ENCODE measurements at places on chromosomes 11 and 22.

DNA sequence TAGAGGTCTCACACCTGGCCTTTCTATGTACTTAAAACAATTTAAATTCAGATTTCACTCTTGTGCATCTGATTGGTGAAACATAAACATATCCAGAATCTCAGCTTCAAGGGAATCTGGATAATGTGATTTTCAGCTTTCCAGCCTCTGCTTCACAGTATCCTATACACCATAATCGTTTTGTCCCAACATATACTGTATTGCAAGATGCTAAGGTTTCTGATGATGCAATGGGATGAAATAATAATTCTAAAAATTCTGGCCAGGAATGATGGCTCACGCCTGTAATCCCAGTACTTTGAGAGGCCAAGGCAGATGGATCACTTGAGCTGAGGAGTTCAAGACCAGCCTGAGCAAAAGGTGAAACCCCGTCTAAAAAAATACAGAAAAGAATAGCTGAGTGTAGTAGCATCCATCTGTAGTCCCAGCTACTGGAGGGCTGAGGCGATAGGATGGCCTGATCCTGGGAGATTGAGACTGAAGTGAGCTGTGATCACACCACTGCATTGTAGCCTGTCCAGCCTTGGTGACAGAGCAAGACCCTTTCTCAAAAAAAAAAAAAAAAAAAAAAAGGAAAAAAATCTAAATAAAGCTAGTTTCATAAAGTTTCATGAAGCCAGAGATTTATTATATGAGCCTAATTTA is 41.0 kb upstream of the CTSC start:
- no peak for DNase-seq

- DNase-seq: no peak
Observed at GRCh38 chr11:95641495-95641894, 148.1 kb downstream of the FAM76B start.

DNA sequence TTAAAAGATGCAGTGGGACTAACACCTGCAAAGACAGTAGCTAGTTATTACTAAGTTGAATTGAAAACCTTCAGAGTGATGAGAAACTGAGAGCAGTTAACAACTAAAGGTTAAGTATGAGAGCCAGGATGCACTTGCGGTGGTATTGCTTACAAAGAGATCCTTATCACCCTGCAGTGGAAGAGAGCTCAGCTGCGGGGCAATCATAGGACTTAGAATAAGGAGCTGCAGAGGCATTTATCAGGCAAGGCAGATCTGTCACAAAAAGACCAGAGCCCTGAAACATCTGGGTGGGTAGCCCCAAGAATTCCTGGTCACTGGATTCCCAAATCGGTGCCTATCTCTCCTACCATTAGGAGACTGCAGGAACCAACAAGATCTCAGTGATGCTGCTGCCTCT is 34.3 kb upstream of the CFAP300 start:
- no peak for DNase-seq

- DNase-seq: no peak
Observed at GRCh38 chr22:30605449-30606110, 1.4 kb upstream of the TCN2 start.

DNA sequence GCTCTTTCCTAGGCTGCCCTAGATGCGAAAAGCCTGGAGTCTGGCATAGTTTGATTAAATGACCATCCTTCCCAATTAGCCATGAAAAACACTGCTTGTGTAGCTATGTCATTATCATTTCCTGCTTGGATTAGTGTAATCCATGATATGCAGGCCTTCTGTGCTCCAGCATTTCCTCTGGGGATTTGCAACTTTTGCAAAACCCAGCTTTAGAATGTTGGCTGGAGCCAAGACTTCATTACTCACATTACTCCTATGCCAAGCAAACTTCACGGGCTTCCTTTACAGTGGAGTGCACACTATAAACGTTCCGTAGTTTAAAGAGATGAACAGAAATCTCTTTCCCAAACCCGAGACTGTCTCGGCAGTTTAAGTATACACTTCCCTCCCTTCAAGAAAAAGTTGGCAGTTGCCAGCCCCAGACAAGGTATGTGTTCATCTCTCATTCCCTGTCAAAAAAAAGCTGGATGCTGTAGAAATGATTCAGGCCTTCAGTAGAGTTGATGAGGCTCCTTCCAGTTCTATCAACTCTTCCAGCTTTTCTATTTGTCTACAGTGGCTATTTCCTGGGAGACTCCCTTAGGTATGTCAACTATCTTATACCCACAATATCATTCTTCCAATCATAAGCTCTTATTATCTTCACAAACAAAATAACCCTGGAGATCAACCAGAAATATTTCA is 180.0 kb downstream of the MAML2 start:
- DNase-seq: no peak

- DNase-seq: no peak
Observed at GRCh38 chr11:128684549-128685401, 9.1 kb upstream of the FLI1 start.

DNA sequence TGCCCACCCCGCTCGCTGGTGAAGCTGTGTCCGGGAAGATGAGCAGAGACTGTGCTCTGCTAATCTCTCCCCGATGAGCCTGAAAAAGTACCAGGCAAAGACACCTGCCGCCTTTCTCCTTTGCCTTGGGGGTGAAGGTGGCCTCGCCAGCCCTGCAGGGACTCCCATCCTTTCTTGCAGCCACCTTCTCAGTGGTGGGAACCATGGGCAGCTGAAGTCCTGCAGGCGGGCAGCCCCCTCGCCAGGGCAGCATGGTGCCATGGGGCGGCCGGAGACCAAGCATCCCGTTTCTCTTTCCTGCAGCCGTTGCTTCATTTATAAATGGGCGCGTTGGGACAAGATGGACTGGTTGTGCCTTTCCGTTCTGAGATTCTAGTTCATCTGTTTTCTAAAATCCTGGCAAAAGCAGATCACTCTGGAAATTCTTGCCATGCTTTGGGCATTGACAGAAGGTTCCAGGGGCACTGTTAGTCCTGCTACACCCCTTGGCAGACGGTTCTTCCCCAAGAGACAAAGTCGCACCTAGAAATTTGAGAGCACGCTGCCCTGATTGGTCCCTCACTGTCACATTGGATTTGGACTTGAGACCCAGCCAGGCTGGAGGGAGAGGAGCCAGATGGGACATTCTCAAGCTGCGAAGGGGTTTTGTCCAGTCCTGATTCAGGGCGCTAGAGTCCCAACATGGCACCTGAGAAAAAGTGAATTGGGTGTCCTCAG is 7.5 kb downstream of the CTTN start:
- no peak for DNase-seq

- DNase-seq: no peak
Observed at GRCh38 chr11:111913031-111913861, 712 bp downstream of the HSPB2 start.

- no peak for DNase-seq
Observed at GRCh38 chr11:1840780-1841480, 2.1 kb downstream of the TNNI2 start.

DNA sequence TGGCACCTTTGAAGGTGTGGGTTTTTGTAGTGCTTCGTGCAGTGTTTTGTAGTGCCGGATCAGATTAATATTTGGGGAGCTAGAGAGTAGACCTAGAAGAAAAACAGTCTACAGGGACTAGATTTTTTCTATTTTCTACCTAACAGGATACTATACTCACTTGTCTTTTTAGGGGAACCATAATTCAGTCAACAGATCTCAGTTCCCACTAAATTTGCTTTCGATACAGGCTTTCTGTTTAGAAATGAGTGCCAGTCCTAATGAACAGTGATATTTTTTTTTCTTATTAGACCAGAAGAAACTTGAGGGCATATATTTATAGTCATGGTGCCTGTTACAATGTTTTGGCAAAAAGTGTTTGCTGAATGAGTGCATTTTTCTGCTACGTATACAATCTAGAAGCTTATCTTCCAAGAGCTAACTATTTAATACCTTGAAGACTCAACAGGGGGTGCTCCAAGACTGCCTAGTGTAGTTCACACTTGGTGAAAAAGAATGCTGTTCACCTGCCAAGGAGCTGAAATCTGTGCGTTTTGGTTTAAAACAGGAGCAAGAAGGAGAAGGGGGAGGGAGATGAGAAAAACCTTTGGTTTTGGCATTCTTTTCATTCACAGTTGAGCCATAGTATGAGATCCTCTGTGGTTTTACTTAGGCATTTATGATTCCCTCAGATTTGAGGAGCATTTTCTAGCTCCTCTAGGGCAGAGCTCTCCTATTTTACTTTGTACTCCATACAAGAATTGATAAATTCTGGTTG is 44.9 kb upstream of the VSTM5 start:
- DNase-seq: peak; percentile 51

- DNase-seq: no peak
Observed at GRCh38 chr22:43449205-43449830, 37.5 kb downstream of the MPPED1 start.

DNA sequence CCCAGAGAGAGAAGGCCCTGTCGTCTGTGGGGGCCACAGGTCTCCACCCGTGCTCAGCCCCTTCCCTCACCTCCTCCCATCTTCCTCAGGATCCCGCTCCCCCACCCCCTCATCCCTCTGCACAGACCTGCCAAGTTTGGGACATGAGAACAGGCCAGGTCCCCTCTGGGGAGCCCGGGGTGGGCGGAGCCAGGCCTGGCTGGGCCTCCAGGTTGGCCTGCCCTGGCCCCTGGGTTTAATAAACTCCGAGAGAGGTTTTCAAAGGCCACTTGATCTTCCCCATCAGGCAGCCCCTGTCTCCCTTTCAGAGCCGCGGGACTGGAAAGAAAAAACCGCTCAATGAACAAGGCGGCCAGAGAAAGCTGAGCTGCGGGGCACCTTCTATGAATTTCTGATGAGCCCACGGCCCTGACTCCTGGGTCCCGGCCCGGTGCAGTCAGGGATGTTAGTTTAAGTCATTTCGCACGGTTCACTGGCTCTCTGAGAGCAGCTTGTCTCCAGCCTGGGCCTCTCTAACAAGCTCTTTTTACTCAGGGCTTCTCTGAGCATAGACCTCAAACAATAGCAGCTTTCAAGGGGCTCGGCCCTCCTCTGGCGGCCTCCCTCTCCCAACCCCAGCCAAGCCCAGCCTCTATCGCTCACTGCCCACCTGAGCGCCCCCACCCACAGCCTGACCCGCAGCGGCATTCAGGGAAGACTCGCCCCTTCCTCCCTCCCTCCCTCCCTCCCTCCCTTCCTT is 64.8 kb downstream of the RPUSD4 start:
- DNase-seq: no peak

- DNase-seq: no peak
Observed at GRCh38 chr11:116093065-116093464, 588.9 kb upstream of the CADM1 start.

DNA sequence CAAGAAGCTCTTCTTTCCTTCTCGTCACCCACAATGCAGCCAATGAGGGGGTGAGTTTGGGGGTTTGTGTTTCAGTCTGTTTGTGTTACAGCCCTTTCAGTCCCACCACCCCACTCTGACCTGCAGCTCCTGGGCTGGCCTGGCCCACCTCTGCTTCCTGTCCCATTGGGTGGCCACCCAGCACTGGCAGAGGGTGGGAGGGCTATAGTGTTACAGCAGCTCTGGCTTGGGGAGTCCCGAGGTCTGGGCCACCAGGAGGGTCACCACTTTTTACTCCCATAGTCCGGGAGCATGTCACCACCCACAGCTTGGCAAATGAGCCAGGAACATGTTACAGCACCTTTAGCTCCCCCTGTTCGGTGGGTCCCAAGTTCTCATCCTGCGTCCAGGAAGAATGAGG is 1.7 kb upstream of the OR10S1 start:
- DNase-seq: no peak

- no peak for DNase-seq
Observed at GRCh38 chr11:65377036-65377435, 5.4 kb downstream of the SLC25A45 start.

DNA sequence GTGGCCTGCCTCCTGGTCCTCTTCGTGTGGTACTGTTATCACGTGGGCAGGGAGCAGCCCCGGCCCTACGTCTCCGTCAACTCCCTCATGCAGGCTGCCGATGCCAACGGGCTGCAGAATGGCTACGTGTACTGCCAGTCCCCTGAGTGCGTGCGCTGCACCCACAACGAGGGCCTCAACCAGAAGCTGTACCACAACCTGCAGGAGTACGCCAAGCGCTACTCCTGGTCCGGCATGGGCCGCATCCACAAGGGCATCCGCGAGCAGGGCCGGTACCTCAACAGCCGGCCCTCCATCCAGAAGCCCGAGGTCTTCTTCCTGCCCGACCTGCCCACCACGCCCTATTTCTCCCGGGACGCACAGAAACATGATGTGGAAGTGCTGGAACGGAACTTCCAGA is 4.7 kb downstream of the ASPHD2 start:
- no peak for DNase-seq

- no peak for DNase-seq
Observed at GRCh38 chr11:73236205-73236765, 18.2 kb downstream of the P2RY2 start.

DNA sequence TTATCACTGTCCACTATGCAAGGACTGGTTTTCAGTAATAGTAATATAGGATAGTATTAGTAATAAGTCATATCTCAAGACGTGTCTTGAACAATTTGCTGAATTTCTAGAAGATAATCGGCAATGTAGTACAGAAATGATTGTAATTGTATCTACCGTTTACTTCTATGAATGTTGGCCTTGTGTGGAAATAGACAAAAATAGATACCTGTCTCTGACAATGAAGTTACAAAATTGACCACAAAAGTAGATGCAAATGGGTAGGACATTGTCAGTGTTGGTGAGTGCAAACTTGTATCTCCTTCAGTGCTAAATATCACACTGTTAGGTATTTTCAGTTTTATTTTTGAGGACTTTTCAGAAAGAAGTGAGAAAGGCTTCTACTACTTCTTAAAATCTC is 43.1 kb downstream of the SVIP start:
- no peak for DNase-seq

DNA sequence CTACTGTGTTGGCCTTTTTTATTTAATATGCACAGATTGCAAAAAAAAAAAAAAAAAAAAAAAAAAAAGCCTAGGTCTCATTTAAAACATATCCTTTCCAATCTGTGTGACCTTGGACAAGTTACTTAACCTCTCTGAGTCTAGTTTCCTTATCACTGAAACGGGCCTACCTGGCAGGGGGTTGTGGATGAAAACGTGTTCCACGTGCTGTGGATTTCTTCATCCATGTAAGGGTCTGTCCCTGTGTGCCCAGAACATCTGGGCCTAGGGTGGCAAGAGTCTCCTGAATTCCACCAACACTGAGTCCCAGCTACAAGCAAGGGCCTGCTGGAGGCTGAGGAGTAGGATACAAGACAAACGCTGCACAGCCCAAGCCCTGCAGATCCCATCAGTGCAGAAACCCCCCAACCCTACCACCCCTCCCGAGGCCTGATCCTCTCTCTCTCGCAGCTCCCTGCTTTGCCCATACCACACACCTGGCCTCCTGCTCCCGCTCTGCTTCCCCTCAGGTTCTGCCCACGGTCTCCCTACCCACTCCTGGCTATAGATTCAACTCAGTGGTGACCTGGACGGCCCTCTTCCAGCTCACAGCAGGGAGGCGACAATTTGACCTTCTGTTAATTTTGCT is 4.7 kb upstream of the GNAZ start:
- DNase-seq: no peak

- DNase-seq: no peak
Observed at GRCh38 chr22:42342426-42343120, 72.1 kb upstream of the TCF20 start.

DNA sequence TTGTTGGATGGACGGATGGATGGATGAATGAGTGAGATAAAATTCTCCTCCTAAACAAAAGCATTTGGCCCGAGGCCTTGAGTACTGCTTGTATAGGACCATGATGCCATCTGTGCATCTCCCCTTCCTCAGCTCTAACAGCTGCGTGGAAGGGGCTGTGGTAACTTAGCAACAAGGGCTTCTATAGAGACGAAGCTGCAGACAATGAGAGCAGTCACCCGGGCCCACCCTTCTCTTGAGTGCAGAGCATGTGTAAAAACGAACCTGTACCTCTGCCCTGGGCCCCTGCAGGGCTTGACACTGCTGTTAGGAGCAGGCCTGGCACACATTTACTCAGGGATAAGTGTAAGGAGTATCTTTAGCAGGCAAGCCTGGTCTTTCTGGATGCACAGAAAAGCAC is 391.5 kb downstream of the CADM1 start:
- DNase-seq: no peak
